Cerebellum (tissue), 4 donors: ENCODE measurements at places on chromosomes 4 and X. TPM values are rescaled to one million over a fixed set of nuclear protein-coding genes. Genes with fewer than 3 reads are reported as not detected.

GRCh38 chr4:4990857-4991540, 28.3 kb downstream of the CYTL1 start:
- no peak for DNase-seq

HHIP gene
- total RNA-seq, result 10.6 TPM

WDR17 gene
- 60.2 TPM for total RNA-seq

DUSP21 gene
- total RNA-seq, result not detected
